ENCODE measurements at places on chromosomes 6 and 20.

- DNase-seq, result no peak
Observed at GRCh38 chr20:22904386-22904785, 130.7 kb upstream of the SSTR4 start.

- DNase-seq, result no peak
Observed at GRCh38 chr6:166645896-166646295, 18.8 kb upstream of the RPS6KA2 start.

DNA sequence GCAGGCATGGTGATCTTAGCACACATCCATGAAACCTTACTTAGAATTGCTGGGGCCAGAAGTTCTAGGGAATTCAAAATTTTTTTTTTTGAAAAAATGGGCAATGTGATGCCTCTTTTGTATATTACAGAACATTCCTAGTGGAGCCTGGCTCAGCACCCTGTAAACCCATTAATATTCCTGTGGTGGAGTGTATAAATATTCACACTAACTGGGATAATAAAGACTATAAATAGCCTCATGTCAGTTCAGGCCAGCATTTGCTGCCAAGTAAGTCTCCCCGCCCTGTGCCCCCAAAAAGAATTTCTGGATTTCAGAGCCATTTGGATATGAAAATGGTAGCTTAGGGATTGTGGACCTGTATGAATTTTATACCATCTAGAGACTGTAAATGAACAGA lies 14.8 kb downstream of the BANF2 start:
- DNase-seq, result no peak

DNA sequence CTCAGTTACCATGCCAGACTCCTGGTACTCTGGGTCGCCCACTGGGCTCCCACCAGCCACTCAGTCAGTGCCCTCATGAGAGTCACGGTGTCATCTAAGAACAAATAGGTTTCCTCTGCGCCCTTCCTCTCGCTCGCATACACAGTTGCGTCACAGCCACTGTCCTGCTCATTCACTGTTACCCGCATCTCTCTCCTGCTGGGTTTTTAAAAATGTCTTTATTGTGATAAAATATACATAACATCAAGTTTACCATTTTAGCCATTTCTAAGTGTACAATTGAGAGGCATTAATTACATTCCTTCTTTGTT lies 4.0 kb downstream of the TEAD3 start:
- no peak for DNase-seq

DNA sequence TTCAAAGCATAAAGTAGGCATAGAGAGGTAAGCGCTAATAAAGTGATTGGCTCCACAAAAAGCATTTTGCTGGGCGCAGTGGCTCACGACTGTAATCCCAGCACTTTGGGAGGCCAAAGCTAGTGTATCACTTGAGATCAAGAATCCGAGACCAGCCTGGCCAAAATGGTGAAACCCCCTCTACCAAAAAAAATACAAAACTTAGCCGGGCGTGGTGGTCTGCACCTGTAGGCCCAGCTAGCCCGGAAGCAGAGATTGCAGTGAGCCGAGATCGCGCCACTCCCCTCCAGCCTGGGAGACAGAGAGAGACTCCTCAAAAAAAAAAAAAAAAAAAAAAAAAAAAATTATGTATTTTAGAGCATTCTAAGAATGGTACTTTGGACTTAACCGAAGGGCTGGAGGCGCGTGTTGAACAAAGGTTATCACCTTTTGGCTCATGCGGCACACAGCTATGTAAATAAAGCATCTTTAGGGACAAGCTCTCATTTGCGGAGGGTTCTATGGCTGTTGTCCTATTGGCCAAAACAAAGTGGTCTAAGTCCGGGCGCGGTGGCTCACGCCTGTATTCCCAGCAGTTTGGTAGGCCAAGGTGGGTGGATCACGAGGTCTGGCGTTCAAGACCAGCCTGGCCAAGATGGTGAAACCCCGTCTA lies 17.4 kb downstream of the HFE start:
- DNase-seq, result no peak

DNA sequence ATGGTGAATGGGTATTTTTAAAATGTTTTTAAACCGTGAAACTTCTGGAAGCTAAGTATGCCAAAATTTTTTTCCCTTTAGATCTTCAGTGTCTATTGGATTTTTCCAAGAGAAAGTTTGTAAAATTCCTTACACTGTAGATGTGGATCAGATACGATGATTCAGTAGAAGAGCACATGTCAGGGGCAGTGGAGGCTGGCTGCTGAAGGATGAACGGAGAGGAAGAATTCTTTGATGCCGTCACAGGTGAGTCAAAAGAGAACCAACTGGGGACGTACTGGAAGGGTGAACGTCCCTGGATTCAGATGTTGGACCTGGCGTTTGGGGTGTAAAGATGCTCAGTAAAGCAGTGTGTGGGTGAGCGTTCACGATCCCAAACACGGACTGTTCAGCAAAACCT lies 17.7 kb downstream of the OSBPL2 start:
- no peak for DNase-seq

DNA sequence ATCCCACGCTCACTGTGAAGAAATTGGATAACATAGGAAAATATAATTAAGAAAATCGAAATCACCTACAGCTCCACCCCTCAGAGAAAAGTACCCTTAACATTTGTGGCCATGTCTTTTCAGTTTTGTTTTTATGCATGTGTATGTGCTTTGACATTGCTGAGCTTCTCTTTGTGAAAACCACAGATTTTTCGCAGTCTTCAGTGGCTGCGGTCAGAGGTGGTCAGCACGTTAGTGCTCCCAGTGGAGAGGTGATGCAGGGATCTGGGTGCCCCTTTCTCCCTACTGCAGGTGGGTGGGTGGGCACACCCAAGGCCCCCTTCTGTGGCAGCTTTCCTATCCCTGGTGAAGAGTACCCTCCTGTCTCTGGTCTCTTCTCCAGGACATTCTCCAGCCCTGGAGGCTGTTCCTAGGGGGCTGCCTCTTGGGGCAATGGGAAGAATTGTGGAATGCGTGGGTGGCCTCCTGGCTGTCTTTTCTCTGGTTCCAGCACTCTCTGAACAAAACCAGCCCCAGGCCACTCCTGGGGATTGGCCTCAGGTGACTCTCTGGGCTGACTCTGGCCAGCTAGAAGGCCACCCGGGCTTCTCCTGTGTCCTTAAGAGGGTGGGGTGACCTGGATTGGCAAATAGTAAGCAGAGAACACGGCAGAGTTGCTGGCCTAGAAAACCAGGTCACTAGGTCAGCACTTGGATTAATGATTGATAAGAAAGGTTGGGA lies 49.8 kb upstream of the FANCE start:
- no peak for DNase-seq

GRCh38 chr20:57008217-57008616 lies 258.2 kb downstream of the BMP7 start:
- DNase-seq, result no peak

GRCh38 chr6:24874776-24875533 lies 60.8 kb downstream of the RIPOR2 start:
- no peak for DNase-seq

- no peak for DNase-seq
Observed at GRCh38 chr20:8568075-8568474, 436.0 kb downstream of the PLCB1 start.

DNA sequence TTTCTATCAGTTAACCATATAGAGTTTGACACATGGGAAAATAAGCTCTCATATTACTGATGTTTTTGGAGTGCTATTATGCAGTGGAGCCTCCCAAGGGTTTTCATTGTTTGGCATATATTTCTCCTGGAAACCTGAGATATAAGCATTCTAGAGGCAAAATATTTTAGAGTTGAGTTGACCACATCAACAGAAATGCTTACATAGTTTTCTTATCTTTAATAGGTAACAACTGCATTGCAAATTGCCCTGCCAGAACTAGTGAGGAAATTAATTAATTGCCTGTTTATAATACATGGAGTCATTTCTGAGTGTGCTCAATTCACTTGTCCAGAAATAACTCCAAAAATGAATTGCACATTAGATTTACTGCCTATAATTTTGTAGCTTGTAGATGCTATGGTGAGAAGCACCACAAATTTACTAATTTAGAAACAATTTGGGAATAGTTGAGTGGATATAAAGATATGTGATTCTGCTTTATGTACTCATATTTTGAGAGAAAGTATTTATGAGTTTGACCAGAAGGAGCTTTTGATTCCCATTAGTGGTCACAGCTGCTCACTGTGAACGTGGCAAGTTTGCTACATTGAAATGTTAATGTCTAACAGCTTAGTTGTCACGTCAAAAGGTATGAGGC lies 288.7 kb downstream of the CD109 start:
- no peak for DNase-seq

DNA sequence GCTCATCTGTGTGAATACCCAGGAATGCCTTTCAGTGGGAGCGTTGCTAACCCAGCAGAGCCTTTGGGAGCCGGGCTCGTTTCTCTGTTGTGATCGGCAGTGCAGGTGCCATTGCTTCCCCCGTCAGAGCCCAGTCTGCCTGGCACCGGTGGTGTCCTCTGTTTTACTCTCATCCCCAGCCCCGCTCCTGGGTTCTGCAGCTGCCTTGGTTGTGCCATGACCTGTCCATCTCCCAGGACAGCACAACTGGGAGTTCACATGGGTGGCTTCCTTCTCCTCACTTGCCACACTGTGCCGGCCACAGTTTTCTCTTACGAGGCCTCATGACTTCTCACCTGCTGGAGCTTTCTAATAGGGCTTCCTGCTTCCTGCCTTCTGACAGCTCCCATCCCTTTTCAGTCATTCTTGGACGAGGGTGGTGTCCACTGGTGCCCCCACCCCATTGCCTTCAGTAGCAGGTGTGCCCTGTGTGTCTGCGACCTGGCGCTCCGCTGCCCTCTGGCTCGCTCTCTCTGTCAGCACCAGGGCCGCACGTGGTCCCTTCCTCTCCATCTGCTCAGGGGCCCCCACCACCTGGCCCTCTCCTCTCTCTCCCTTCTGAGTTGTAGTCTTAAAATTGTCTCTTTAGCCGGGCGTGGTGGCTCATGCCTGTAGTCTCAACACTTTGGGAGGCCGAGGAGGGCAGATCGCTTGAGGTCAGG lies 110.9 kb downstream of the RPP40 start:
- DNase-seq, result no peak

DNA sequence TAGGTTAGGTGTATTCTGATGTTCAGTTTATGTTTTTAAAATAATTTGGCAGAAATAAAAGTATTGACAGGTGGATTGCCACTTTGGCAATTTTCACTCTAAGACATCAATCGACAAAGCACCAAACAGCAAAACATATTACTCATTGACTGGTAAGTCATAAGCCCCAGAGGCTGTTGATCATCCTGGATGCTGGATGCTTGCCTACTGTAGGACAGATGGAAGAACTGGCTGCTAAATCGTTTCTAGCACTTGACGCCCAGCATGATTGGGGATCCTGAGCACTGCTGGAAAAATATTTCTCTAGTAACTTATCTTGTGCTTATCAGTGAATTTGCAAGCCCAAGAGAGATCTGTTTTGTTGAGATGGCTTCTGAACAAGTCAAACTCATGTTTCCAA lies 1001.9 kb upstream of the FLRT3 start:
- no peak for DNase-seq

- no peak for DNase-seq
Observed at GRCh38 chr6:30443657-30444450, 45.5 kb upstream of the HLA-E start.

- DNase-seq, result no peak
Observed at GRCh38 chr6:1499777-1500176, 109.9 kb upstream of the FOXC1 start.

GRCh38 chr6:137241481-137242038 lies 22.4 kb upstream of the IFNGR1 start:
- DNase-seq, result no peak

DNA sequence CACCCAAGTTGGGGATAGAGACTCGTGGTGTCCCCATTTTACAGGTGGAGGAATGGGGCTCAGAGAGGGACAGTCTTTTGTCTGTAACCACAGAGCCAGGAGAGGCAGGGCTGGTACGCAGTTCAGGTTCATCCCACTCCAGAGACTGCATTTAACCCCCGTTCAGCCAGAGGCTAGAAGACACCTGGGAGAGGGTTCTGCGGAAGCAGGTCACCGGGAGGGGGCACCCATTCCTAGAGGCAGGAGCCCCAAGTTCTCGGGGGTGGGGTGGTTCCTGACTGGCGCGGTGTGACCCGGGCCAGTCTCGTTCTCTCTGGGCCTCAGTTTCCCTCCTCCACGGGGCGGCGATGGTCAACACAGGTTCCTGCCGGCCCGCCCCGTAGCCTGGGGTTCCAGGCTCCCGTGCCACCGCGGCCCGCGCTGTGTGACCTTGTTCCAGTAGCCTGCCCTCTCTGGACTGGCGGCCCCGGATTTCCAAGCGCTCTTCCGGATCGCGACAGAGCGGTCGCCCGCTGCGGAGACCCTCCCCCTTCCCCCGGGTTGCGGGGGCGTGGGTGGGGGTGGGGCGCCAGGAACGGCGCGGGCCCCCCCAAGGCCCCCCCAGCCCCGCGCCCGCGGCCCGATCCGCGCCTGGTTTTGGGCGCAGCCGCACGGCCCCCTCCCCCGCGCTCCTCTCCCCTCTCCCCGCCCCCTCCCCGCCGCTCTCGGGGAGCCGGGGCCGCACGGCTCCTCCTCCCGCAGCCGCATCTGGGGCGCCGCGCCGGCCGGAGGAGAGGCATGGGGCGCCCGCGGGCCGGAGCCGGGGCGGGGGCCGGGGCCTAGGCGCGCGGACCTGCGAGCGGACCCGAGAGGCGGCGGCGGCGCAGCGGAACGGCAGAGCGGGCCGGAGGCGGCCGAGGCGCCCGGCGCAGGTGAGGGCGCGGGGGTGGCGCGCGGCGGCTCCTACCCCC lies at the start of gene DLGAP4:
Gene DLGAP4 (plus strand): TSS at position 738 of the 950 bp plus-strand sequence. CDS start 125,379 bp downstream, outside the sequence.
- DNase-seq, result no peak

GRCh38 chr20:63261060-63261794 lies 7.0 kb upstream of the NKAIN4 start:
- no peak for DNase-seq

DNA sequence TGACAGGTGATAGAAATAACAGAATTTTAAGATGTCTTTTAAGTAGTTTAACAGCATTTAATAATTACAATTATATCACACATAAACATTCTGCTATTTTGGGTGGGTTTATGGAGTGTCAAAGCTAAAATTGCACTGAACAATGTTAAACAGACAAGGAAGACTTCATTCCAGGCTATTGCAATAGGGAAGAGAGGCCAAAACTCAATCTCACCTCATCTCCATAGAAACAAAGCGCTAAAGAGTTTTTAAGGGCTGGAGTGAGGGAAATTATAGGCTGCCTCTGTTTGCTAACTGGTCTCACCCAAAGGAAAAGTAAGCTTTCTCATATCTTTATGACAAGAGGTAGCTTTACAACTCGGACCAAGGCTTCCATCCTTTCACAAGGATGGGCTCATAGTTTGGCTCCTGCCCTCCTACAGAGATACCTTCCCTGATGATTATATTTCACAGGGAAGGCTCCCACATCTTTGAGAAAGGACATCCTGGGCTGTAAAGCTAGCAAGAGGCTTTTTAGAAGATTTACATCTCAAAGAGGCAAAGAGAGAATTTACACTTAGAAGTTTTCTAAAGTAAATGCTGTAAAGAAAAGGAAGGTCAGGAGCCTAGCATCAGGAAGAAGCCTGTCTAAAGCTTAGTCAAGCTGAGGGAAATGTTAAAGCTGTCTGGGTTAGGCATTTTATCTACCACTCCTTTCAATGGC lies 350.2 kb upstream of the IMPG1 start:
- no peak for DNase-seq

- DNase-seq, result no peak
Observed at GRCh38 chr6:409370-409972, 17.9 kb downstream of the IRF4 start.

GRCh38 chr6:39074486-39074885 lies 25.9 kb downstream of the GLP1R start:
- DNase-seq, result no peak

GRCh38 chr6:17831135-17831534 lies 124.4 kb upstream of the NUP153 start:
- no peak for DNase-seq

Measured in GM19239 (cell line).